Foreskin melanocyte (primary cell): ENCODE measurements at places on chromosomes 7 and 10.

- DNase-seq = no peak
Measured at GRCh38 chr10:125415006-125415633, 254.8 kb upstream of the CTBP2 start.

- no peak for DNase-seq
Measured at GRCh38 chr10:86798025-86798424, 41.6 kb downstream of the BMPR1A start.

DNA sequence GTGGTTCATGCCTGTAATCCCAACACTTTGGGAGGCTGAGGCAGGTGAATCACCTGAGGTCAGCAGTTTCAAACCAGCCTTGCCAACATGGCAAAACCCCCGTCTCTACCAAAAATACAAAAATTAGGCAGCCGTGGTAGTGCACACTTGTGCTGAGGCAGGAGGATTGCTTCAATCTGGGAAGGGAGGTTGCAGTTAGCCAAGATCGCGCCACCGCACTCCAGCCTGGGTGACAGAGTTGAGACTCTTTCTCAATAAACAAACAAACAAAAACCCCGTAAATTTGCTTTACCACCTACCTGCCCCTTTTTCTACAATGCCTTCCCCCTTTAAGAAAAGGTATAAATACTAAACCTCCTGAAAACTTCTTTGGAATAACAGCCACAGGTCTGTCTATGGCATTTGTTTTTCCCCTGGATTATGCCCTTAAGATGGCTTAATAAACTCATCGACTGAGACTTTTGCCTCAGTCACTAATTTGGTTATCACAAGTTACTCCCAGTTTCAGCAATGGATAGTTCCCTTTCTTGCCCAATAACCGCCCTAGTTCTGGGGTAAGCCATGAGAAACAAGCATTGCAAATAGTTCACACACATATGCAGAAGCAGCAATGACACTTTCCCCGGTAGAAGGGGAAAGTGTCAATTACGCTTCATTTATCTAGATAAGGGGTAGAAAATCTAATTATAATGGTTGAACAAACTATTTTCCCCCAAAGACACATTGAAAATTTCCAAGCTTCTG lies 52.8 kb upstream of the SVIL start:
- DNase-seq = no peak

- DNase-seq = no peak
Measured at GRCh38 chr7:111855842-111856227, 293.5 kb upstream of the IMMP2L start.

DNA sequence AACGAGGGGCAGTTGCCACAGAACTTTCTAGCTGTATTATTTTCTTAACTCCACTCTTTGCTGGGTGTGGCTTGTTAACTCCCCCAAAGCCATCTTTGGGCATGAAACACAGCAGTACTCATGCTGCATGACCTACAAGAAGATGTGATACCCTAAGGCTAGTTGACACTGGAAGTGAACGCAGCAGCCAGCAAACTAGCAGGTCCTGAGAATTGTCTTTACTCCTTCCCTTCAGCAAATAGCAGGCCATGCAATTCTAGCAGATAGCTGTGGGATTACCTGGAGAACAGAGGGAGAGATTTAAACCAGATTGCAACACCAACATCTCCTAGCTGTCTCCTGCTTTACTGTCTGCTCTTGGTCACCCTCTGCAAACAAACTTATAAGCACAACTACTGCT lies 688.0 kb upstream of the ZWINT start:
- peak; percentile 8 for DNase-seq

GRCh38 chr7:130957137-130957513 lies 223.1 kb upstream of the KLF14 start:
- DNase-seq = no peak

DNA sequence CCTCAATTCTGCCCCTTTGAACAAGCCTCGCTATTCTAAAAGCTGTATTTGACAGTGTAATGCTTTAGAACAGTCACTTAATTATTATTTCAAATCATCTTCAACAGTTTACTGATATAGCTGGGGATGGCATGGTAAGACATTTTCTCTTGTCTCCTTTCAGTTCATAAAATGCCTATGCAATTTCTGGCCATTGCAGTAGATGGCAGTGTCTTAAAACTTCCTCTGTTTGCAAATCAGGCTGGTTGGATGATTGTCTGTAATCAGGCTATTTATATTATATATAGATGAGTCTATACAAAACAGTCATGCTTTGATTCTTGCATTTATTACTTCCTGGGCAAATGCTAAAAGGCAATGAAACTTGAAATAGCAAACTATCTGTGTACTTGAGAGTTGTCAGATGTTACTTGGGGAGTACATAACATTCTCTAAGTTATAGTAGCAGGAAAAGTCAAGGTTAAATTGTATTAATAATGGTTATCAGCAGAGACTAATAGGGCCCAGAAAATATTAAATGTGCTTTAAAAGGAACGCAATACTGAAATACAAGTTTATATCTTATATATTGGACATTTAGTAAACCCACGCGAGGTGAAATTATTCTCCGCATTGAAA lies 55.5 kb upstream of the LHFPL3 start:
- DNase-seq = peak; percentile 65

GRCh38 chr7:40211276-40212003 lies 76.6 kb downstream of the SUGCT start:
- DNase-seq = no peak

- no peak for DNase-seq
Measured at GRCh38 chr7:129090300-129090907, 35.5 kb upstream of the TNPO3 start.

GRCh38 chr10:3295582-3296151 lies 123.1 kb upstream of the PITRM1 start:
- DNase-seq = no peak

DNA sequence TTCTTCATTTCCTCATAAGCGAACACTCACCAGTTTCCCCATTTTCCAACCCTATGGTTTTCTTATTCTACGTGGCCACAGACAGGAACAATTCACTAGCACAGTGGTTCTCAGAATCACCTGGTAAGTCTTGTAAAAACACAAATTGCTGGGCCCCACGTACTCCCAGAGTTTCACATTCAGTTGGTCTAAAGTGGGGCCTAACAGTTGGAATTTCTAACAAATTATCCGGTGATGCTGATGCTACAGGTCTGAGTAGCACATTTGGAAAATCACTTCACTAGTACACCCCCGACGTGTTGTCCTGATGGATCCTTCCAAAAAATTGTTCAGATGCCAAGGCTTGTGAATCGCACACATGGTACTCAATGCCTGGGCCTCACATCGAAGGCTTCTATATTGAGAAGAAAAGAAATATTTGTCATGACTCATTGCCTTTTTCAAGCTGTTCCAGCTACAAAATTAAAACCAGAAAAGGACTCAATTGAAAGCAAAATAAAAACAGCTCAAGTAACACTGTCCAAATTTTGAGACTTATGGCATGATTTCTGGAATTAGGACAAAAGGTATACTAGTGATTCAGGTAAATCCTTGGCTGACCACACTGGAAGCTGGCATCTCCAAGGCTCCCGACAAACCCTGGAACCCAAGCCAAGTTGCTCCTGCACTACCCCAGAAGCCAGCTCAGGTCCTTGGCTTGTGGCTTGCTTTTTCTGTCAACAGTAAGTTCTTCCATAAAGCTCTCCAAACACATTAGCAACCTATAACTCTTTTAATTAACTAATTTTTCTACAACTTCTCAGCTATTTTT lies 12.9 kb upstream of the VIM start:
- peak; percentile 90 for DNase-seq

GRCh38 chr10:84306751-84307384 lies 21.5 kb upstream of the CCSER2 start:
- DNase-seq = no peak

- no peak for DNase-seq
Measured at GRCh38 chr10:42482411-42482810, 156.0 kb downstream of the ZNF33B start.

GRCh38 chr7:46830-47140 lies 145.6 kb upstream of the FAM20C start:
- DNase-seq = no peak

DNA sequence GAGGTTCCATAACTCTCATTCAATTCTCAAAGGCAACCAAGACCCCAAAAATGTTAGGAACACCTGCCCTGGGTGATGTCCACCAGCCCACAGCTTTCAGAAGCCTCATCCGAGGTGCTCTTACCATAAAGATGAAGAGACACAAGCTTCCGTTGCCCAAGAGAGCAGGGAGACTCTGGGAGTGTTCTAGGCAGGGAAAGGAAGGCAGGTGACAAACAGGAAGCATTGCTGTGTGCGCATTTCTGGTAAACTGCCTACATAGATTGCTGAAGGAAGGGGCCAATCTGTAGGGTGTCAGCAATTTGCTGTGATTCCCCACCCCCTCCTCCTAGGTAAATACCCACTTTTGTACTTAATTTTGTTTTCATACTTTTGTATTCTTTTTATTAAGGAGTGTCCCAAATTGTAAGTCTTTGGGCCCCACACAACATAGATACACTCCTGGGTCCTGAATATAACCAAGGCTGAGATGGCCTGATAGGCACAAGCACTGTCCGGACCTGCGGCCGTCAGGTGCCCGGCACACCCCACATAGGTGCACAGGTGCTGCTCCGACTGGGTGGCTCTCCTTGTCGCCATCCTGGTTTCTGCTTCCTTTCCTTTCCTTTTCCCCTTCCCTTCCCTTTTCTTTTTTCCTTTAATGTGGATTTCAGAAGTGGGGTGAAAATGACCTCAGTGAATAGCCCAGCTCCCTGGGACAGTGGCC lies 51.4 kb upstream of the SMNDC1 start:
- DNase-seq = no peak

GRCh38 chr7:153193144-153193595 lies 433.6 kb downstream of the ACTR3B start:
- DNase-seq = no peak

- DNase-seq = no peak
Measured at GRCh38 chr7:89247207-89247606, 451.7 kb upstream of the TEX47 start.

- DNase-seq = no peak
Measured at GRCh38 chr7:148466120-148466519, 124.4 kb upstream of the C7orf33 start.

DNA sequence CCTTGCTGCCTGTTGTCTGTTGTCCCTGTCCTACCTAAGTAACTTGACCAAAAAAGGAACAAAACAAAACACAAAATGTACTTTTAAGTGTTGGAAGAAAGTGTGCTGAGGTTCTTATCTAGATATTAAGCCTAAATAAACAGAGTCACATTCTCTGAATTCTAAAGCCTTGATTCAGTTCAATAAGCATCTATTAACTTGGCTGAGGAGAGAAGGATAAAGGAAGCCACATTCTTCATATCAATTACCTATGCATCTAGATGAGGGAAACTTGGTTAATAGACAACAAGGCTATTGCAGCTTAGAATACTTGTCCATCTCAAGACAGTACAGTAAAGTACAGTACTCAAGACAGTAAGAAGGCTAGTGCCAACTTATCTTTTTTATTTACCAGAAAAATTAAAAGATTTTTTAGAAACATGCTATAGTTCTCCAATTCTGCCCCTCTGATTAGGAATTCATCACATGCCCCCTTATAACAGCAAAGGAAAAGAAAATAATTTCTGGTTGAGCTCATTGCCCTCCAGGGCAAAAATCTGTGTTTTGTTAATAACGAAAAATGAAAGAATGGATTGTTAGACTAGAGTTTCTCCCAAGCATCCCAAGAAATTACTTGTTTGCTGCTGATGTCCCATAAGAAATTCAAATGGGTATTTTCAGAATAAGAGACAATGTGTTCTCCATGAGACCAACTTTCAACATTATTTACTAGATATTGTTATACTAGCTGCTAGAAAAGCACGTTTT lies 546.5 kb upstream of the SEMA3D start:
- peak; percentile 83 for DNase-seq

GRCh38 chr10:75910032-75910431 lies 478.6 kb downstream of the LRMDA start:
- DNase-seq = peak; percentile 25

DNA sequence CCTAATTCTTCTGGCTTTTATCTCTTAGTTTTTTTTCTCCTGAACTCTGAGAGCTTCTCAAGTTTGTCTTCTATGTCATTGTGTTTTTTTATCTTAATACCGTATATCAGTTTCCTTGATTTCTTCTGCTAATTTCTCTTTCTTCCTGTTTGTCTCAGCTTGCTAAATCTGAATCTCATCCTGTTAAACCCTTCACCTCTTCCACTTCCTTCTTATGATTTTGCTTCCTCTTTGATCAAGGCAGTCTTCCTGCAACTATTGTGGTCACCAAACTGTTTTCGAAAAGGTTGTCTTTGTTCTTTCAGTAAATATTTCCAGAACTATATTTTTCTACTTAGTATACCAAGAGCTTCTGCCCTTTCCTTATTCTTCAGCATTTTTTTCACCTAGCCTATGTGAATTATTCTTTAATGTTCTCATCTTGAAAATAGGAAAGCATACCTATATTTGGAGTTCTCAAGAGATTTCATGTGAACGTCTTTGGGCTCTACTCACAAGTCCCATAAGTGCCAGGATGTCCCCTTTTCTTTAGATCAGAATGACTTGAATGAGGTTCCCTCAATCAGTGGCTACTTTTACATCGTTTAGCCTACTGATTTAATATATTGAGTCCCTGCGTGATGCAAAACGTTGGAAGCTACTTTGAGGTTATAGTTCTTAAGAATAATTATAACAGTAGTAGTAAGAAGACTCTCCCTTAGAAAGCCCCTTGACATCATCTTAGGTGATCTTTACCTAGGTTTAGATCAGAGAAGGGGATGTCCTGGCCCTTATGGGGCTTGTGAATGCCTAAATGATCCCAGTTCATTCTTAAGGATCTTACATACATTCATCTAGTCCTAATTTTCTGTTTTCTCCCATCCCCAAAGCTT lies 415.4 kb upstream of the AUTS2 start:
- no peak for DNase-seq

DNA sequence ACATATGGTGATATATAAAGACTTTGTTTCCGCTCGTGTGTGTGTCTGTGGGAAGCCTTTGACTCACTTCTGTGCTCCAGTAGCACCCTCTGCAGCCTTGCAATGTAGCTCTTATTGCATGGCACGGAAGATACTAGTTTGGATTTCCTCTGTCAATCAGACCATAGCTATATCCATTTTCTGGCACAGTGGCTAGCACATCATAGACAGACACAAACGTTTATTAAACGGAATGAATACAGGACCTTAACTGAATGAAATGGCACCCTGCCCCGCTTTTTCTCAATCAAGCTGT lies 124.0 kb upstream of the PTPN20 start:
- DNase-seq = peak; percentile 35

DNA sequence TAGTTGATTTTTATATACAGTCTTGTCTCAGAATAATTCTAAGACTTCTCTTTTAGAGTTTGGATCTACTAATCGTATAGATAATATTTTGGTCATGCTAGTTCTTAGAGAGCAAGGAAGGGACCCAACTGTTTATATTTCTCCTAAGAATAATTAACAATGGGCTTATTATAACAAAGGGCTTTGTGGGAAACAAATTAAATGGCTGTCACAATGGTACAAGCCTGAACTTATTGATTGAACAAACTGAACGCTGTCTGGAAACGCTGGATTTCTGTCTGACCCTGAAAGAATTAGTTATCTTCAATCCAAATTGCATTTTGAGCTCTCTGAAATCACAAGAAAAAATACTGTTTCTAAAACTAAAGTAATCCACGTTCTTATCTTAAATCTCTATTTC lies 56.8 kb downstream of the CSTF2T start:
- no peak for DNase-seq

GRCh38 chr7:94378356-94378755 lies 16.3 kb upstream of the COL1A2 start:
- DNase-seq = no peak
